ENCODE measurements at places on chromosomes 2 and 18.
A peak's percentile ranks its signal among the peaks of the same experiment; 100 is the strongest.

GRCh38 chr2:226142463-226142862 is 657.2 kb downstream of the IRS1 start:
- no peak for DNase-seq

- no peak for DNase-seq
Measured at GRCh38 chr2:224831530-224831929, 115.4 kb upstream of the CCDC195 start.

- DNase-seq: no peak
Measured at GRCh38 chr2:79935771-79936657, 368.5 kb downstream of the LRRTM1 start.

DNA sequence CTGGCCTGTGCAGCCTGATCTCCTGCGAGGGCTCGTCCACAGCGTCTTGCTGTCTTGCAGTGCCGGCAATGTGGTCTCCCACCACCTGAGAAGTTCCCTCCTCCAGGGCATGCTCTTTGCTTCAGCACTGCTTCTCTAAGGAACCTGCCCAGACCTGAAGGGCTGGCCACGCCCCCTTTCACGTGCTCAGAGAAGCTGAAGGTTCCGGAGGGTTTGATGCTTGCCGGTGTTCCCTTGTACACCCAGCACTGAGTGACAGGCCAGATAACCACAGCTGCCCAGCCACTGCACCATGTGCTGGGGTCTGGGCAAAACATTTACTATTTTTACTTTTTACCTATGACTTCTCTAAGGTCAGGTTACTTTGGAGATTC is 1.7 kb upstream of the POLR2D start:
- peak; percentile 62 for DNase-seq

- no peak for DNase-seq
Measured at GRCh38 chr2:72925328-72925943, 8.1 kb downstream of the EMX1 start.

DNA sequence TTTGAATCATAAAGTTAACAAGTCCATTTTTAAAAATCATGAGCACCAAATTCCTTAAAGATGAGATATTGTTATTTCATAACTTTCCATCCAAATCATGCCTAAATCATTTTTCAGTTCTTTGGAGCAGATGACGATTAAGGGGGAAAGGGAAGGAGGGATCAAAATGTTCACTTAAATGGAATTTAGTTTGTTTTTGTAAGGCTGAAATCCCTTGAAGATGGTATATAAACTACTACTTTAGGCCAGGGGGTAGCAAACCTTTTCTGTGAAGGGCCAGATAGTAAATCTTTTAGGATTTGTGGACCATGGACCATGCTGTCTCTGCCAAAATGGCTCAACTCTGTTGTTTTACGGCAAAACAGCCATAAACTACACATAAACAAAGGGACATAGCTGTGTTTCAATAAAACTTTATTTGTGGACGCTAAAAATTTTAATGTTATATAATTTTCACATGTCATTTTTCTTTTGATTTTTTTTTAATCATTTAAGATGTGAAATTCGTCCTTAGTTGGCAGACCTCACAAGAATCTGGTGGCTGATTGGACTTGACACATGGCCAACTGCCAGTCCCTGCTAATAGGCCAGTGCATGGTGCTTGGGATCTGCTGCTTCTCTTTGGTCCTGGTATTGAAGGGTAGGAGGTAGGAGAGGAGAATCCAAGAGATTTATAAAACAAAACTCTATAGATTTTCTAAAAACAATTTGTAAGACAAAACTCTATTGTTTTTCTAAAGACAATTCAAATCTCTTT is 52.0 kb upstream of the RTN4 start:
- DNase-seq: no peak

GRCh38 chr18:54268751-54269150 is 566 bp upstream of the POLI start:
- no peak for DNase-seq

GRCh38 chr2:23859983-23860382 is 66.9 kb downstream of the ATAD2B start:
- DNase-seq: no peak

GRCh38 chr2:64063924-64064331 is 44.7 kb upstream of the VPS54 start:
- DNase-seq: no peak

GRCh38 chr2:189860161-189860560 is 75.9 kb downstream of the PMS1 start:
- no peak for DNase-seq

DNA sequence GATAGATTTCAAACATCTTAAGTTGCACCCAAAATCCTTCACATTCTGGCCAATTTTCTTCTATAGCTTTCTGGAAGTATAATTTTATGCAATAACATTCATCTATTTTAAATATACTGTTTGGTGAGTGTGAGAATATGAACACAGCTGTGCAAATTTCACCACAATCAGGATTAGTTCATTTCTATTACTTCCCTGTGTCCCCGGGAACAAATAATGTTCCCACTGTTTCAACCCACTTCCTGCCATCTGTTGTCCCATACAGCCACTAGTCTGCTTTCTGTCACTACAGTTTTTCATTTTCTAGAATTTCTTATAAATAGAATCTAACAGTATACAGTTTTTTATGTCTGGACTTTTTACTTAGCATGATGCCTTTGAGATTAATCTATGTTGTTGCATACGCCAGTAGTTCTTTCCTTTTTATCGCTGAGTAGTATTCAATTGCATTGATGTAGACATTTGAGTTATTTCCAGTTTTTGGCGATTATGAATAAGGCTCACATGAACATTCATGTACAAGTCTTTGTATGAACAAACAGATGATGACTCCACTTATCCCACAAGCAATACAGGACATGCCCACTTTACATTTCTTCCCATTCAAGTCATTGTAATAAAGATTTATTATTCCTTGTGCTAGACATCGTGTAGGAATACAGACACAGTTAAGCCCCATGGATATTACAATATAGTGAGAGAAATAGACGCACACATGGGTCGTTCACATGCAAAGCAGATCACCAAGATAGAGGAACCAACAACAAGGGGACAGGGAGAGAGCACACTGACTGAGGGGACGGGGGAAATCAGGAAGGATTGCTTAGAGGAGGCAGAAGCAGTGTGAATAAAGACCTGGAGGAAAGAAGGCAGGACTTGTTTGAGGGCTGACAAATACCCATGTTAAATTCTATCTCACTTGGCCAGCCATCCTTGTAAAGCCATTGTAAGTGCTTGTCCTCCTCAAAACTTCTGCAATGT is 72.9 kb upstream of the PAX8 start:
- no peak for DNase-seq
